Stimulated activated CD8-positive, alpha-beta memory T cell treated with anti-CD3 and anti-CD28 coated beads, Interleukin-4, amount 100 ng/mL, for 24 hours (primary cell): ENCODE measurements at places on chromosomes 7 and 10.

DNA sequence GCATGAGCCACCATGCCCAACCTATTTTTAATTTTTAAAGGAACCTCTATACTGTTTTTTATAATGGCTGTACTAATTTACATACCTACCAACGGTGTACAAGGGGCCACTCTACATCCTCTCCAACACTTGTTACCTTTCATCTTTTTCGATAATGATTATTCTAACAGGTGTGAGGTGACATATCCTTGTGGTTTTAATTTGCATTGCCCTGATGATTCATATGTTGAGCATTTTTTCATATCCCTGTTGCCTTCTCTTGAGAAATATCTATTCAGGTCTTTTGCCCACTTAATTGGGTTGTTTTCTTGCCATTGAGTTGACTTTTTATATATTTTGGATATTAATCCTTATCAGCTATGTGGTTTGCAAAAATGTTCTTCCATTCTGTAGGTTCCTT is 167.0 kb downstream of the CTTNBP2 start:
- no peak for DNase-seq

DNA sequence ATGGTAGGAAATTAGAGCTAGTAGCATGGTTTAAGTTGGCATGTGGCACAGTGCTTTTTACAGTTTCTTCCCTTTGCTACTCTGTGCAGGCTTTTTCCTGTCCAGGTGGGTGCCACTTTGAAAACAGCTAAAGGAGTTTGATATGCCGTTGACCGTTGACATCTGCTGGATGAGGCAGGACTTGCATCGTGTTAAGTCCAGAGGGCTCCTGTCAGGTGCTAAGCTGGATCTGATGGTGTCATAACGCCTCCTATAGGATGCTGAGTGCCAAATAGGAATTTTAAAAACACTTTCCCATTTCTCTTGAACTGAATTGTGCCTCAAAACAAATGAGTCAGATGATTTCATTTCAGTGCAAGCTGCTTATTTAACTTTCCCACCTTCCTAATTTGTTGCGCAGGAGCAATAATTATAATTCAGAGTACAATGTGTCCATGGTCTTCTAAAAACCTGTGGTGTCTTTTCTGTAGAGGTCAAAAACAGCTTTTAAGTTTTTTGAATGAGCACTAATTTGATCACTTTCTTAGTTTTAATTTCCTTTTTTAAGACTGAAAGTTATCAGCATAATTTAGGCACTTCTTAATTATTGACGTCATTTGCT is 178.3 kb downstream of the CDCA7L start:
- DNase-seq = no peak

DNA sequence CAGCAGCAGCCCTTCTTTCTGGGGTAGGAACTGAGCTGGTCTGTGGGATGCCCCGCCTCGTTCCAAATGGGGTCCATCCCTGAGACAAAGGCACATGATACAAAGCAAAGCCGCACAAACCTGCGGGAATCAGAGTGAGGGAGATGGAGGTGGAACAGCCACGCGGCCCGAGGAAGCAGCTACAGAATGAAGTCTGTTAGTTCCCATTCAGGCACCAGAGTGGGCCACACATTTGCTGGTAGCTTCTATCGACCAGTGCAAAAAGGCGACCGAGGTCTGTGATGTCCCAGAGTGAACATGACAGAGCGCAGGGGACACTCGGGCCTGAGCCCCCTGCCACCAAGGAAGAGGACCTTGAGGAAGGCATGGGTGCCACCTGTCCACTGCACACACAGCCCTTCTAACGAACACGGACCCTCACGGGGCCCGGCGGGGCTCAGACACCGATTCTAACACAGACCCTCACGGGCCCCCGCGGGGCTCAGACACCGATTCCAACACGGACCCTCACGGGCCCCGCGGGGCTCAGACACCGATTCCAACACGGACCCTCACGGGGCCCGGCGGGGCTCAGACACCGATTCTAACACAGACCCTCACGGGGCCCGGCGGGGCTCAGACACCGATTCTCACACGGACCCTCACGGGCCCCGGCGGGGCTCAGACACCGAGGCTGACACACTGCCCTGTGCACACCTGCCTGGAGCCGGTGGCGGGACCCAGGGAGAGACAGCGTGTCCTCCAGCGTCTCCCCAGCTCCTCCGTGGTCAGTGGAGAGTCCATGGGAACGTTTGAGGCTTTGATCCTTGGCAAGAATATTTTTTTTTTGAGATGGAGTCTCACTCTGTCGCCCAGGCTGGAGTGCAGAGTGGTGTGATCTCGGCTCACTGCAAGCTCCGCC is 32.8 kb upstream of the FAM20C start:
- no peak for DNase-seq

DNA sequence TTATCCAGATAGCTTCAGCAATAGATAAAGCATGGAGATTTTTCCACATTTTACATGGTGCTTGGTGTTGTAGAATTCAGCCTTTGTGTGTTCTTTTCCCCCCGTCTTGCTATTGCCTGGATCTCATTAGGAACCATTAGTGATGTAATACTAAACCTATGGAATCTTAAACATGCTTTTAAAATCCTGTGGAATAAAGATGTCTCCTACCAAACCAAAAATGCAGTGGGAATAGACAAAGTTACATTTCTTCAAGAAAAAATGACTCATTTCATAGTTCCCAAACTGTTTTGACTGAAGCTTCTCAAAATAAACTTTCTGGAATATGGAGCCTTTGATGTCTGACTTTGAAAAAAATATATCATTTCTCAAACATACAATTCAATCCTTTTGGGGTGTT is 44.0 kb downstream of the CALD1 start:
- no peak for DNase-seq

- no peak for DNase-seq
These were observed 53.9 kb downstream of the CHST15 start for GRCh38 chr10:124039483-124040013.

GRCh38 chr10:55509168-55509567 is 708.1 kb upstream of the PCDH15 start:
- no peak for DNase-seq

- DNase-seq = no peak
These were observed 250.8 kb downstream of the KCNMA1 start for GRCh38 chr10:77386838-77387237.

GRCh38 chr7:39504963-39505362 is 61.2 kb upstream of the YAE1 start:
- no peak for DNase-seq

DNA sequence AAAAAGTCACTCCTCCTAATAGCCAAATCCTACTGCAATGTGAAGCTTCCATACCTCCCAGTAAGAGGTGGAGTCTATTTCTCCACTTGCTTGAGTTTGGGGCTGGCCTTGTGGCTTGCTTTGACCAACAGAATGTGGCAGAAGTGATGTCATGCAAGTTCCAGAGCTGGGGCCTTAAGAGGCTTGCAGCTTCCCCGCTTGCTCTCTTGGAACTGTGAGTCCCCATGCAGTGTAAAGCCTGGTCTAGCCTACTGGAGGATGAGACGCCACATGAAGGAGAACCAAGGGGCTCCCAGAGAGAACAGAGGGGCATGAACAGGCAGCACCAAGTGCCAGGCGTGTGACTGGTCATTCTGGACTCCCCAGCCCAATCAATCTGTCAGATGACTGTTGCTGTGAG is 58.6 kb upstream of the OPALIN start:
- DNase-seq = no peak

DNA sequence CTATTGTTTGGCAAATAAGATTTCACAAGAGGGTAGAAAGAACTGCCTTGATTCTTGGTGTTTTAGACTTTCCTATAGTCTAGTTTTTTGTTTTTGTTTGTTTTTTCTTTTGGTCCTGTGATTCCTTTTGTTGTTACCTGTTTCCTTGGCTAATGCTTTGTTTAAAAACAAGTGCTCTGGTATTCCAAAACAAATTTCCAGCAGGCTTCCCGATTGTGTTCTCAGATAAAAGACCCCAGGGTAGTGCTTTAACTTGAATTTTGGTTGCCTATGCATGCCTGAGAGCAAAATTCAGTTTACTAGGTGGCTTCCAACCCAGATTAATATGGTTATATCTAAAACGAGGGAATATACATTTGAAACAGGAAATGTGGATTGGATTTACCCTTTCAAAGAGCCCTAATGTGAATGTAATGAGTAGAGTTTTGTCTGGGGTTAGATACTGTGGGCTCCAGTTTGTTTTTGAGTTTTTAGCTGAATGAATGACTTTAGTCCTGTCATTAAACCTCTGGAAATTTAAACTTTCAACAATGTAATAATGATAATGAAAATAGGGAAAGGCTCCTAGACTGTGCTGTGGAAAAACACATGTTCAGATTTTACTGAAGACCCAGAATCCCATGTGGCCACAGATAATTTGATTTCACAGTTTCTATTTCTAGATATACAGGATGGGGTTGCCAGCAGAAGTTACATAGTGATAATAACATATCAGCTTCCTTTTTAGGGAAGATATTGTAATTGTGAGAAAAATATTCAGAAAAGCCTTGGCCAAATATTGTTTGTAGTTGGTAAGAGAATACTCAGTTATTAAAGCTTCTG is 23.9 kb downstream of the AUTS2 start:
- no peak for DNase-seq

GRCh38 chr10:12909836-12910185 is 91.7 kb downstream of the CCDC3 start:
- DNase-seq = no peak

DNA sequence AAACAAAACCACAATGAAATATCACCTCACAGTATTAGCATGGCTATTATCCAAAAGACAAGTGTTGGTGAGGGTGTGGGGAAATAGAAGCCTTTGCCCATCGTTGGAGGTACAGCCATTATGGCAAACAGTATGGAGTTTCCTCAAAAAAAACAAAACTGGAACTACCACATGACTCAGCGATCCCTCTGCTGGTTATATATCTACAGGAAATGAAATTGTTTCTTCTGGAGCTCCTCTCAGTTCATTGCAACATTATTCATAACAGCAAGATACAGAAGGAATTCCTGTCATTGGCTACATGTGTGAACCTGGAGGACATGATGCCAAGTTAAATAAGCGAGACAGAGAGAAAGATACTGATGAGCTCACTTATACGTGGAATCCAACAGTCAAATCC is 2.4 kb upstream of the UBE3C start:
- DNase-seq = no peak

DNA sequence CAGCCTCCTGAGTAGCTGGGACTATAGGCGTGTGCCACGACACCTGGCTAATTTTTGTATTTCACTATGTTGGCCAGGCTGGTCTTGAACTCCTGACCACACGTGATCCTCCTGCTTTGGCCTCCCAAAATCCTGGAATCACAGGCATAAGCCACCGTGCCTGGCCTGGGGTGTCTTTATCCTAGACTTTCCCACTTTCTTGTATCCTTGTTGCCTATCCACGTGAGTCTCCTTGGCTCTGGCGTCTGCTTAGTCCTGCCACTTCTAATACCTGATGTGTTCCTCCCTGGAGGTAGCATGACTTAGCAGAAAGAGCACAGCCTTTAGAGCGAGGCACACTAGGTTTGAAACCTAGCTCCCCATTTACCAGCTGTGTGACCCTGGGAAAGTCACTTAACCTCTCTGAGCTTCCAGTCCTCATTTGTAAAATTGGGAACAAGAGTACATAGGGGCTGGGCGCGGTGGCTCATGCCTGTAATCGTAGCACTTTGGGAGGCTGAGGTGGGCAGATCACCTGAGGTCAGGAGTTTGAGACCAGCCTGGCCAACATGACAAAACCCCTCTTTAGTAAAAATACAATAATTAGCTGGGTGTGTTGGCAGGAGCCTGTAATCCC is 344.6 kb downstream of the TYW1 start:
- DNase-seq = no peak

GRCh38 chr10:90993340-90993739 is 72.5 kb upstream of the ANKRD1 start:
- no peak for DNase-seq

DNA sequence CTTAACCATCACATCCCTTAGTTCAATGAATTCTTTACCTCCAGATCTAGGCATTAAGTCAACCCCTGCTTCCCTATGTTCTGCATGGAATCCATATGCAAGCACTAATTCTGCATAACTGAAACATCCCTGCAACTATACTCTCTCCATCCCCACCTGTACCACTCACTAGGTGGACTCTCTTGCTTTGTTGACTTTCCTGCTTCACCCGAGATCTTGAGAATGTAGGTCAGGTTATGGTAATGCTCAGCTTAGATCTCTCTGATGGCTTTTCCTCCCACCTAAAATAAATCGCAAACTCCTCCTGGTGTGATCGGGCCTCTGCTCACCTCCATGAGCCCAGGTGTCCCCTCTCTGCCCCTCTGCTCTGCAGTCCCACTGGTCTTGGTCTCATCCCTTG is 92.4 kb upstream of the ADAM12 start:
- no peak for DNase-seq

GRCh38 chr10:6123532-6123931 is 34.7 kb downstream of the RBM17 start:
- DNase-seq = no peak

GRCh38 chr7:28177836-28178235 is 2.8 kb downstream of the JAZF1 start:
- no peak for DNase-seq

DNA sequence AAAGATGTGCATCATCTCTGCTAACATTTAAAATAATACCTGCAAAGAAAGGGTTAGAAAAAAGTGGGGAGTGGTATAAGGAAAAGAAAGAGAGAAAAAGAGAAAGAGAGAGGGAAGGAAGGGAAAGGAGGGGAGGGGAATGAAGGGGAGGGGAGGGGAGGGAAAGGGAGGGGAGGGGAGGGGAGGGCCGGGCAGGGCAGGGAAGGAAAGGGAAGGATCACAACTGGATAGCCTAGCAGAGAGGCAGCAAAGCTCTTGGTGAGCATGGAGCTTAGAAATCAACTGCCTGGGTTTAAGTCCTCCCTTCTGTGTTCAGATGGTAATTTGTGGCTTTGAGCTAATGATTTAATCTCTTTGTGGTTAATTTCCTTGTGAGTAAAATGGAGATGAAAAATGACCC is 5.4 kb upstream of the FAM237B start:
- no peak for DNase-seq

GRCh38 chr10:69856601-69857166 is 55.0 kb downstream of the COL13A1 start:
- no peak for DNase-seq

- no peak for DNase-seq
These were observed 355.5 kb downstream of the GLRX3 start for GRCh38 chr10:130491693-130492050.

- no peak for DNase-seq
These were observed 27.6 kb upstream of the LAMB4 start for GRCh38 chr7:108157606-108158335.

DNA sequence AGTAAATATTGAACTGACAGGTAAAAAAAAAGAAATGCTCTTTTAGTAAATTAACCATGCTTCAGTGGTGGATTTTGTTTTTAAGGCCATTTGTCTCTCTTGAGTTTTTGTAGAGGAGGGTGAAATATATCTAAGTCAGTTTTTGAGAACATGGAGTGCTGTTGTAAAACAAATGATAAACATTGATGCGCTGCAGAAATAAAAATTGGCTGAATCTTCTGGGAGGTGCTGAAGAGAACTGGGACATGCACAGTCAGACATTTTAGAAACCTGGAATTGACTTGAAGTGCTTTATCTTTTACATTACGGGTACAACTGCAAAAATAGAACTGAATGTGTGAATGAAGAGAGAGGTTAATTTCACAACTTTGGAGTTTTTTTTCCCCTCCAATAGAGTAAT is 203.0 kb upstream of the HDAC9 start:
- DNase-seq = no peak

GRCh38 chr7:92057375-92057774 is 76.9 kb downstream of the CYP51A1 start:
- no peak for DNase-seq

- no peak for DNase-seq
These were observed 107.8 kb upstream of the NAMPT start for GRCh38 chr7:106392590-106392989.
